ENCODE measurements at places on chromosomes 4 and X.

DNA sequence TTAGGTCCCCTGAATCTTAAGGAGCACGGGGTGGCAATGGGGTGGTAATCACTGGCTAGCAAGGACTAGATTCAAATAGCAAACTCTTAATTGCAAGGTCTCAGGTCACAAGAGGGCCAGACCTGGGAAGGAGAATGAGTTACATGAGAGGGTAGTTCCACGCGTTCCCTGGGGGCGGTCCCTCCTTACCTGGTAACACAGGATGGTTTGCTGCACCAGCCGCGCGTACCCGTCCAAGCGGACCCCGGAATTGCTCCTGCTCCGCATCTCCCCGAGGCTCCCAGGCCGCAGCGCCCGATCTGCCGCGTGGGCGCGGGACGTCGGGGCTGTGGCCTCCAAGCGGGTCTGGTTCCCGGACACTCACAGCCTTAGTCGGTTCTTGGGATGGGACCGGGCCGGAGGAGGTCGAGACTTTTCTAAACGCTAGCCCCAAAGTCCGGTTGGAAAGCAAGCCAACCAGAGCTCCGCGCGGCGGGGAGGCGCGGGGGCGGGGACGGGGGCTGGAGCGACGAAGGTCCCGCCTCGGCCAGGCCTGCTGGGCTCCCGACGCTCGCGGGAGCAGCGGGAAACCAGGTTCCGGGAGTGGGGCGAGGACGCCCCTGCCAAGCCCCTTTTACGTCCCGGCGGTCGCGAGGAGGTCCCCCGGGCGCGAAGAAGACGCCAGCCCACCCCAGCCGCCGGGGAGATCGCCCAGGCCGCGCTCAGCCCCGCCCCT is at the start of gene PHKA2:
TSS of gene PHKA2 (minus strand) at position 449 of the 715 bp plus-strand sequence. CDS start at position 267, 182 bp downstream.
- peak; percentile 68 for DNase-seq

GRCh38 chrX:140092121-140092520 is 126.8 kb upstream of the CXorf66 start:
- DNase-seq: no peak

GRCh38 chr4:89298155-89298554 is 9.4 kb downstream of the GPRIN3 start:
- no peak for DNase-seq

DNA sequence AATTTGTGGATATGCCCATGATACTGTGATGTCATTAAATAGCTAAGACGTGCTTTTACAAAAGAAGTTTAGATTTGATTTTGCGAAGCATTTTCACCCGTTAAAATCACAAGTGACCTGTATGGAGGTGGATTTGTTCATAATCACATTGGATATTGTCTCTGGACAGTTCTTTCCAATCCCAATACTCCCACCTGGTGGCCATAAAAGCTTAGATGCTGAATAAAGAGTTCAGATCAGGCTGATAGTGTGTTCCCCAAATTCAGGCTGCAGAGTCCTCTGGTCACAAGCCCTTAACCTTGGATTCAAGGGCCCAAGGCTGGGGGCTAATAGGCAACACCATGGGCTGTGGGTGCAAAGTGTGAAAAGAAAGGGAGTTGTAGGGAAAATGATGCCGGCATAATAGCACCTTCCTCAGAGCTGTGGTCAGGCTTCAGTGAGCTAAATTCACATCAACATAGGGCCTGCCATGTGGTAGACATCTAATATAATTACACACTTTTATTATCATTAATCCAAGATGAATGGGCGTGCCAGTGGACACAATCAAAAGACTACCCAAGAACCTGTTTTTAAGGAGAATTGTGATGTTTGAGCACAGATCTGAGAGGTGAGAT is 28.1 kb downstream of the SMIM43 start:
- DNase-seq: no peak

- no peak for DNase-seq
These were observed 65.9 kb upstream of the HPF1 start for GRCh38 chr4:169823685-169824084.

GRCh38 chr4:63787326-63787725 is 621.9 kb downstream of the TECRL start:
- no peak for DNase-seq

DNA sequence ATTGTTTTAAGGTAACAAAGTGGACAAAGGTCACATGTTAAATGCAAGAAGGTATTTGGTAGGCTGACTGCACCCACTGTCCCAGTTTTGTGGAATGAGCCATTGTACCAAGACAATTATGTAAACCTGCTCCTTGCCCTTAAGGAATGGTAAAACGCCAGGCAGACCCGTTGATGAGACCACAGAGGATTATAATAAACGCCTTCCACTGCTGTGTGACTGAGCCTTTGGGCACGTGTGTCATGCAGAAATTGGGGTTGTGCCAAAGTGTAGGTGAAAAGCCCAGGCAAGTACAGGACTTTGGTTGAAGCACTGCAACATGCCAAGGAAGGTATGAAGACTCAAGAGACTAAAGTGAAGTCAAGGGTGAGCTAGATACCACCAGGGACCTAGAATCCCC is 59.7 kb downstream of the LRRC66 start:
- DNase-seq: no peak

DNA sequence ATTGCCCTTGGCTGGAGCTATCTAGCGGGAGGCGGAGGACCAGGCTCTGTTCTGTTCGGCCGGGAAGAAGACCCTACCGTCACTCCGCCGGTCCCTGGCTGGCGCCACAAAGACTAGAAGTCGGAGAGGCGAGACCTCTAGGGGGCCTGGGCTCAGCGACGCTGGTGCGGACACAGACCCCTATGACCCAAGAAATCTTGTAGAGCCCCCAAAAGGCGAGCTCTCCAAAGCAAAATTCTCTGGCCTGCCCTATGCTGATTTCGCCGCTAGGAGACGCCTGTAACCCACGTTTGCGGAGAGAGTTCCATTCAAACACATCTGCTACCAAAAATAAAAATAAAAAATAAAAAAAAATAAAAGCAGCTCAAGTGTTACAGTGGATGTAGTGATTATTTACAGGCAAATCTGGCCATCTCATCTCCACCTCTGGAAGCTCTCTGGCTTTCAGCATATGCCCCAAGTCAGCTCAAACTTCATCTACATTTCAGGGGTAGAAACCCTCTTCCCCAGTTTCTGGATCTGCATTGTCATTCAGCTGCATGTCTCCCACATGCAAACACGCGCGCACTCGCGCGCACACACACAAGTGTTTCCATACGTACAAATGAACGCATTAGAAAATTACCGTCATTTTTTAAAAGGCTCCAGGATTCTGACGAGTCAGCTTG is 2.4 kb upstream of the PCDH10 start:
- peak; percentile 50 for DNase-seq

DNA sequence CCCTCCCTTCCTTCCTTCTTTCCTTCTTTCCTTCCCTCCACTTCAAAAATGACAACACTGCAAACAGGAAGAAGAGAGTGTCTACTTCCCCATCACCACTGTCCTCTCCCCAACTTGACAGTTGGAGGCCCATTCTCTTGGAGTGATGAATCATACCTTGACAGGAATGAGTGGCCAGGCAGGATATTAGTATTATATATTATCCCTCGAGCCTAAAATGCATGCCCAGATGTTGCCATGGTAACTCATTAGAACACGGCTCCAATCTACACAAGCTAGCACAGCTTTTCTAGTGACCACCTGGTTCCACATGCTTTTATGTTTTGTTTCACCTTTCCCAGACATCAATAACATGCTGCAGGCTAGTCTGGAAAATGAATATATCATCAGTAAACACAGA is 71.3 kb upstream of the LHFPL1 start:
- no peak for DNase-seq

DNA sequence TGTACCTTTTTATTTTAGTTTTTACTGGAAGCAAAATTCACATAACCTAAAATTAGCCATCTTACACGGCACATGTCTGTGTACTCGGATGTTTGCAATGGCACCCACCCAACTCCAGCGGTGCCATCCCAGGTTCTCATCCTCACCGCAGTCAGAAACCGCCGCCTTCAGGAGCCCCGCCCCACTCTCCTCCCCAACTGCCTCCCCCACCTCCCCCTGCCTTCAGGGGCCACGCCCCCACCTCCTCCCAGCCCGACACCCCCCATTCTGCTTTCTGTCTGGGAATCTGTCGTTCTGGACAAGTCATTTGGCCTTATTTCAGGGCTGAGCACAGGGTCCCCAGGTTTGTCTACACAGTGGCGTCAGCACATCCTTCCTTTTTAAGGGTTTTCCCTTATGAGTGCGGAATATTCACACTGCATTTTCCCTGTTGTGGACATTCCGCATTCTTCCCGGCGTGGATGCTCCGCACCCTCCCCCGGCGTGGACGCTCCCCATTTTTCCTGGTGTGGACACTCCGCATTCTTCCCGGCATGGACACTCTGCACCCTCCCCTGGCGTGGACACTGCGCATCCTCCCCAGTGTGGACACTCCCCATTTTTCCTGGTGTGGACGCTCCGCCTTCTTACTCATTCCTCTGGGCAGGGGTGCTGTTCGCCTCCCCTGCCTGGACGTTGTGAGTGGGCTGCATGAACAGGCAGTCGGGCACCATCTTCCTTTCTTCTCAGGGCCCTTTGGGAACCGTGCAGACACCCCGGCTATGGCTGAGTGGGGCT is 135.4 kb upstream of the NKX1-1 start:
- DNase-seq: no peak

DNA sequence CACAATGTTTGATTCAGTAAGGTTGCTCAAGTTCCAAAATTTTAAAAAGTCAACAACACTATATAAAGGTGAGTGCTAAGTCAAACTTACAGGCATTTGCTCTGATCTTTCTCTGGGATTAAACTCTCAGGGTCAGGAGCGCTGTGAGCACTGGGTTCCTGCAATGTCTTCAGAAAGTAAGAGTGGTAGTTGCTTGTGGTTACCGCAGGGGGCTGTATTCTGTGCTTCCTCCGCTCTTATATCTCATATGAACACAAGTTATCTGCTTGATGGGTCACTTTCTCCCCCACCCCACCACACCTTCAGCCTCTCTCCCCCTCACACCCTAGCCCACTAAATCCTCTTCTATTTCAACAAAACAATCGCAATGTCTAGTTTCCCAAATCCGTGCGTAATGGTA is 116.4 kb upstream of the IGSF1 start:
- no peak for DNase-seq

GRCh38 chr4:37762991-37763368 is 63.5 kb upstream of the PGM2 start:
- no peak for DNase-seq

- no peak for DNase-seq
These were observed 7.1 kb upstream of the DCUN1D4 start for GRCh38 chr4:51835855-51836254.

GRCh38 chr4:1540601-1541375 is 134.5 kb upstream of the NKX1-1 start:
- DNase-seq: no peak

GRCh38 chr4:48315728-48316630 is 25.4 kb upstream of the SLAIN2 start:
- DNase-seq: no peak

- no peak for DNase-seq
These were observed 321.0 kb downstream of the IL15 start for GRCh38 chr4:141957416-141957815.

- DNase-seq: no peak
These were observed 52.1 kb upstream of the TBC1D9 start for GRCh38 chr4:140808256-140808655.

DNA sequence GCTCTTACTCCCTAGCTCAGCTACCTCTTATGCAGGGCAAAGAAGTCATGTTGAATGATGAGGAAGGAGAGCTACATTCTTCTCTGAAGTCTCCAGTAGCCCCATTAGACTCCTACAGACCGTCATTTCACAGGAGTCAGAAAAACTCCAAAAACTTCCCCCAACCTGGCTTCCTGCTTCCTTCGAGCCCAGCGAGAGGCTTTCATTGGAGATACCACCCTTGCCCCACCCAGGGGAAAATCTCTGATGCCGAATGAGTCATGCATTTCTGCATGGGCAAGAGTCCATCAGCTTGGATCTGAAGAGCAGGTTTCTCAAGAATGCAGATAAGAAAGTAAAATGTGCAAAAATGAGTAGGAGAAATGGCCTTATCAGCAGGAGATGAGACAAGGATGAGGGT is 53.0 kb downstream of the ARSF start:
- no peak for DNase-seq

DNA sequence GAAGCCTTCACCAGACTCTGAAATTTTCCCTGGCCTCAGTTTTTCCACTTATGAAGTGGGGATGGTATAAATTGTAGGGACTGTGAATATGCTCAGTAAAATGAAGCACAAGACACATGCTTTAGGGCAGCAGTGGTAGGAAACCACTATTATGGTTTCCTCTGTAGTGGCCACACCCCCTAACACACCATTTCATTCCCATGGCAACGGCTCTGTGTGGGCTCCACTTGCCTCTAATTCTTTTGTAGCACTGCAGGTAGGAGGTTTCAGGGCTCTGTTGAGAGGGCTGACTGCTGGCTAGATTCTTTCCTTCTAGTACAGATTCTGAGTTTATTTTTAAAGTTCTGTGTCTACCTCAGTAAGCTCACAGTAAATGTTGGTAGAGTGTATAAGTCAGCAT is 3.5 kb upstream of the VMA21 start:
- DNase-seq: no peak

GRCh38 chr4:19650903-19651864 is 600.5 kb upstream of the SLIT2 start:
- DNase-seq: no peak

- DNase-seq: no peak
These were observed 103.9 kb downstream of the DCAF12L1 start for GRCh38 chrX:126448681-126449080.

- DNase-seq: no peak
These were observed 133.2 kb upstream of the ADAMTS3 start for GRCh38 chr4:72701987-72702819.

GRCh38 chr4:153116801-153117200 is 87.4 kb upstream of the TRIM2 start:
- DNase-seq: no peak

- DNase-seq: no peak
These were observed 22.9 kb upstream of the TMEM255A start for GRCh38 chrX:120334151-120334550.

DNA sequence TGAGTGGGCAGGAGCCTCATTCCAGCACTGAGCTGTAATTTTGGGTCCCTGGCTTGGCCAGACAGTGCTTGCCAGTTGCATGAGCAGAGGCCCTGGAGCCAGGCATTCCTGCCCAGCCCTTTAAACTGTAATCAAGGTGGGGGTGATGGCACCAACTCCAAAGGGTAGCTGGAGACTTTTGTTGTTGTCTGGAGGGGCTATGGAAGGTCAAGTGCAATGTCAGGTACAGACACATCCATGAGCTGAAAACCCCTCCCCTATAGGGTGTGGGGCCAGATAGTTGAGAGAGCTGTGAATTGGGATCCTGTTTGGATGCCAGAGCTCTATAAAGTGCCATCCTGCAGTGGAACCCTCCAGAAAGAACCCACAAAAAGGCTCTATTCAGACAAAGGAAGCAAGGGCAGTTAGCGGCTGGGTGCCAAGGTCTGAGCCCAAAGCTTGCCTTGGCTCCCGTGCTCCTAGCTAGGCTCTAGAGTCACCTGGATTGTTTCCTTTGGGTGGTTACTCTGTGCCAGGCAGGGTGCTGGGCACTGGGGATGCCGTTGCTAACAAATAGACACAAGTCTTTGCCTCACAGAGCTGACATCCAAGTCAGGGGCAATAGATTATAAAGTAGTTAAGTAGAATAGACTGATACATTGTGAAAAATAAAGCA is 163.0 kb downstream of the EFNB1 start:
- no peak for DNase-seq

DNA sequence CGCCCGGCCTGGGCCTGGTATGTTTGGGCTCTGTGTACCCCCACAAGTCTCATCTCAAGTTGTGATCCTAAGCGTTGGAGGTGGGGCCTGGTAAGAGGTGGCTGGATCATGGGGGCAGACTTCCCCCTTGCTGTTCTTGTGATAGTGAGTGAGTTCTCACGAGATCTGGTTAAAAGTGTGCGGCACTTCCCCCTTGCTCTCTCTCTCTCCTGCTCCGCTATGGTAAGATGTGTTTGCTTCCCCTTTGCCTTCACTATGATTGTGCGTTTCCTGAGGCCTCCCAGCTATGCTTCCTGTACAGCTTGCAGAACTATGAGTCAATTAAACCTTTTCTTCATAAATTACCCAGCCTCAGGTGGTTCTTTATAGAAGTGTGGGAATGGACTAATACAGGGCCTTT is 53.0 kb downstream of the CHST7 start:
- no peak for DNase-seq

Measured in activated CD8-positive, alpha-beta memory T cell treated with anti-CD3 and anti-CD28 coated beads, Interleukin-2, amount 50 U/mL, for 48 hours (primary cell).